Stimulated activated CD8-positive, alpha-beta memory T cell treated with anti-CD3 and anti-CD28 coated beads, Interleukin-7, amount 100 ng/mL, for 24 hours (primary cell): ENCODE measurements at places on chromosomes 1 and 21.

DNA sequence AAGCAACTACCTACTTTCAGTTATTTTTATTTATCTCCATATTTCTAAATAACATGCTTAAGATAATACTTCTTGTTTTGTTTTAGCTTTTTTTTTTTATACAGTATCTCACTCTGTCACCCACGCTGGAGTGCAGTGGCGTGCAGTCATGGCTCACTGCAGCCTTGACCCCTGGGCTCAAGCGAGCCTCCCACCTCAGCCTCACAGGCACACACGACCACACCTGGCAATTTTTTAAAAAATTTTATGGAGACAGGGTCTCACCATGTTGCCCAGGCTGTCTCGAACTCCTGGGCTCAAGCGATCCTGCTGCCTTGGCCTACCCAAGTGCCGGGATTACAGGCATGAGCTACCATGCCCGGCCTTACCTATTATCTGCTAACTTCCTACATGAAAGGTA lies 20.6 kb downstream of the TUT4 start:
- DNase-seq, result no peak

DNA sequence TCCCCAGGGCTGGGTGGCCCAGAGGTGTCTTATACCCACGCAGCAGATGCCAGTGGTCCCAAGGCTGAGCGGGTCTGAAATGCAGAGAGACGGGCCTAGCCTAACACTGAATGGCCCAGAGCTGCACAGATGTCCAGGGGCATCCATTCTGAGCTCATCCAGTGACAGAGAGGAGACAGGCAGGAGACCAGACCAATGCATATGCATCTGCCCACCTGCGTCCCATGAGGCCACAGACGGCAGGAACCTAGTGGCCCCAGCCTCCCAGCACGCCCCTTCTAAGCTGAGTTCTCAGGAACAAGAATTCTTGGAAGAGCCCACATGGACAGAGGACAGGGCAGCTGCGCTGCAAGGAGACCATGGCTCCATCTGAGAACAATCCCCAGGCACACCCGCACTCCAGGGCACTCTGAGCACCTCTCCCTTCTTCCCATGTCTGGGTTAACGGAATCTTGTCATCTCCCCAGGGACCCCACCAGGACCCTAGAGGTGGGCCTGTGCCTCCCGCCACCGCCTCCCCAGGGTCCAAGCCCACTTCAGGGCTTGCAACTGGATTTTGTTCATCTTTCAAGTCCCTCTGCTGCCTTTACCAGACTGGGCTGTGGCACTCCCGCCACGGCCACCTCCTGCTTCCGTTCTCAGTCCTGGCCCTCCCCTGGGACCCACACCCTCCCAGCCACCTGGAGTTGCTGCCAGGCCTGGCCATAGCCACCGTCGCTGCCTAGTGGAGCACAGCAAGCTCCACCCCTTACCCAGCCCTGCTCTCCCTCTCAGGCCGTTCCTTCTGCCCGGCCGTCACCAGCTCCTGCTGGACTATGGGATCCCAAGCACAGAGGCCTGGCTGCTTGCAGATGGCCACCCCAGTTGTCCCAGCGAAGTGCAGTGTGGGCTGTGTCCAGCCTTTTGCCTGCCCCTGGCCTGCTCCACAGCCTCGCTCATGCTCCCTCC lies 3.3 kb downstream of the WNT3A start:
- DNase-seq, result no peak

GRCh38 chr1:999725-1000356 lies at the start of gene HES4:
Gene HES4, minus strand, starts transcription at chr1:1000097. Its CDS starts 124 bp downstream, at chr1:999973.
- no peak for DNase-seq

DNA sequence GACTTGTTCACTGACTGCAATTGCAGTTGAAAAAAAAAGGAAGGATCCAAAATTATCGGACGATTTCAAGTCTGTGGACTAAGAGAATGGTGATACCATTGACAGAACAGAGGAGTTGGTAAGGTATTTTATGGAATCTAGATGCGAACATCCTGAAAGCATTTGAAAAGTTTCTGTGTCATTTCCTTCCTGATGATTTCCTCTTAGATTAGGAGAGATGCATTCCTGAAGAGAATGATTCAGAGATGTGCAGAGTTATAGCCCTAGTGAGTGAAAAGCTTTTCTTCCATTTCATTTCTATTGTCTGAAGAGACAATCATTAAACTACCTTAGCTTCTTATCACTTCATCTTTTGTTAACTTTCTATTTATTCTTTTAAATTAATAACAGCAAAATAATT lies 200.0 kb downstream of the KCNK2 start:
- DNase-seq, result no peak

- DNase-seq, result peak; percentile 59
Measured at GRCh38 chr1:11650331-11650991, 3.8 kb downstream of the FBXO2 start.

DNA sequence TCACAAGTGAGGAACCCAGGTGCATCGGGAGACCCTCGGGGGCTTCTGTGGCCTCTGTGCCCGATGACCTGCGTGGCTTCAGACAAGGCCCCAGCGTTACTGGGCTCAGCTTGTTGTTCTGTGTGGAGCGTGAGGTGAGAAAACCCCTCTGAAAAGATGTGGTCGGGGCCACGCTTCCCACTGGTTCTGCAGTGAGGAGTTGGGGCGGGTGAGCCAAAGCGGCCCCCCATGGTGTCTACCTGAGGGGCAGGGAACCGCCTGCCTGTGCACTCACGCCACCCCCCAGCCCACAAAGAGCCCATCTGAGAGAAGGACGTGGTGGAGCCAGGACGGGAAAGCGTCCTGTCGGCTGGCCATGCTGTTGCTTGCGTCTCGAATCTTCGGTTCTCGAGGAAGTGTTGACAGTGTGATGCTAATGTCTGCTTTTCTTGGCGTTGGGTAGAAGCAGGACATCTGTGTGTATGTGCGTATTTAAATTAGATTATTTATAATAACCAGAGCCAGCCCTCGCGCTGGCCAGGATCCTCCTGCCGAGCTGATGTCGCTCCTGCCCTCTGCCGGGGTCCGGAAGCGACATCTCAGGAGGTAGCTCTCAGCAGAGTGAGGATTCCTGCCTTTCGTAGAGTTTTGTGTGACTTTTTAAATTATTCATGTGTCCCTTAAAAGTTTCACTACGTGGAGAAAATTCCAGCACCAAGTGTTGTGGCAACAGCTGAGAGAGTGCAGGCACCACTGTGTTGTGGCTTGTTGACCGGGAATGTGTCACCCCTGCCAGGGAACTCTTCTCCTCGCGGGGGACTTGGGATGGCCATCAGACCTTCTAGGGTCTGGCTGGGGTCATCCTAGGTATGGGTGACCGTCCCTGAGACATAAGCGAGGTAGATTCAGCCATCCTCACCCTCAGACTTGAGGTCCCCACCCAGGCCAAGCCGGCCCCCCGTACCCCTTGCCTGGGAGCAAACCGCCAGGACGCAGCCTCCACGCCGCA lies 15.3 kb downstream of the TMEM201 start:
- no peak for DNase-seq

DNA sequence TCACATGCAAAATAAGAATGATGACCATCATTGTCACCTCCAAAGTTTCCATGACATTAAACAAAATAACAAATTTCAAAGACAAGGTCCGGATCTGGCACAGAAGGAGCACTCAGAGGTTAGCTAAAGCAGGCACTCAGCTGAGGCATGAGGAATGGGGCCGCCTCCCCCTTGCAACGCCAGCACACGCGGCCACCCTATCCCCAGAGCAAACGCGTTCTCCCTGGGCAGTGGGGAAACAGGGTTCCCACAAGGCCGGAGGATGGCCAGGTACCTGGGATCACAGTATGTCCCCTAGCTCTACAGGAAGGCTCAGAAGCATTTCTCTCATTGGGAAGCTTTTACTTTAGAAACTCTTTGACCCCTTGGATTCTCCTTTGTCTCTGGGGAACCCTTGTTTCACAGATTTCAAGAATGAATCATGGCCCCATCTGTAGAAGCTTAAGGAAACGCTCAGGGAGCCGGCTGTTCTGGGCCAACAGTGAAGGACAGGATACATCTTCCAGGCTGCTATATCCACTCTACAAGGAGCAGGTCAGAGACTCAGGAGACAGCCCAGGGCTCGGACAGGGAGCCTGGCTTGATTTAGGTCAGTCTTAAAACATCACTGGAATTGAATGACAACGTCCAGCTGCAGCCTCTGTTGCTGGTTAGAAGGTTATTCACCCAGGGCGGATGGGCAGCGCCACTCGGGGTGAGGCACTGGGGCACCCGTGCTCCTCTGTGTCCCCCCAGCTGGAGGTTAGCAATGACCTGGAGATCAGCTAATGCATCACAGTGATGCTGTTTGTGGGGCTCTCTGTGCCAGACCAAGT lies 496.4 kb downstream of the NPHP4 start:
- DNase-seq, result no peak

DNA sequence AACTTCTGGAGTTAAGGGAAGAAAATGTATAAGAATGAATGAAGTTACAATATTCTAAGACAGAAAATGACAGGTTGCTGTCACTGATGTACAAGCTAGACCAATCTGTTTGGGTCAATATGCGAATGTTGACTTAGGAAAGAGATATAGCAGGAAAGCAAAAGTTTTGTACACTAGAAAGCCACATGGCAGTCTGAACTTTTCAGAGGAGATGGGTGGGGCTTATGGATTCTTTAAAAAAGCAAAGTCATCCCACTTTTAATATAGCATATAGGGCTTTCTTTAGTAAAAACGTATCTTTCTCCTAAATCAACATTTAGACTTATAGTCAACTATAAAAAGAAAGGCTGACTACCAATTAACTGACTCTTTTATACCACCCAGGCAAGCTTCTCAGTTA lies 381.2 kb downstream of the PTPRC start:
- no peak for DNase-seq

- DNase-seq, result no peak
Measured at GRCh38 chr1:92754000-92754718, 30.7 kb downstream of the EVI5 start.

- DNase-seq, result no peak
Measured at GRCh38 chr1:230804396-230804795, 57.2 kb downstream of the CAPN9 start.

DNA sequence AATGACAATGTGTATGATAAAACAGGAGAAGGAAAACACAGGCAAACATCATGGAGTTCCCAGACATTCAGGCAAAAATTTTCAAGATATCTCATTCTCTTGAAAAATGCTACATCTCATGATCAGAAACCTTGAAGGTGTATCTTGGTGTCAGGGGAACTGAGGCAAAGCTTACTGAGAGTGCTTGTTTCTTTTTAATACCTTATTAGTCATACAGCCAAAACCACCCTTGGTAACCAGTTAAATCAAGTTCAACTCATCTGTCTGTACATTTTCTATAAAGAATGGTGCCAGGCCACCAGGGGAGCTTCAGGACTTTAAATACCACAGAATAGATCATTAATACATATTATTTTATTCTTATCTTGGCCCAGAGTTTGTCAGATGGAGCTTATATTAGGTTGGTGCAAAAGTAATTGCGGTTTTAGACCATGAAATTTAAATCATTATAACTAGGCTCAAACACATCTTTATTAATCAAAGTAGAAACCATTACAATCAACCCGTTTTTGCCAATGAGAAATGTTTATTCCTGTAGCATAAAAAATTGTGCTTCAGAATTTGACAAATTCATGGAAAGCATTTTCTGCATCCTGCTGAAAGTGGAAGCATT lies 1036.0 kb downstream of the AMY1C start:
- DNase-seq, result no peak

- no peak for DNase-seq
Measured at GRCh38 chr1:93636712-93637111, 44.9 kb downstream of the BCAR3 start.

GRCh38 chr1:44249543-44249942 lies 36.3 kb downstream of the DMAP1 start:
- no peak for DNase-seq

DNA sequence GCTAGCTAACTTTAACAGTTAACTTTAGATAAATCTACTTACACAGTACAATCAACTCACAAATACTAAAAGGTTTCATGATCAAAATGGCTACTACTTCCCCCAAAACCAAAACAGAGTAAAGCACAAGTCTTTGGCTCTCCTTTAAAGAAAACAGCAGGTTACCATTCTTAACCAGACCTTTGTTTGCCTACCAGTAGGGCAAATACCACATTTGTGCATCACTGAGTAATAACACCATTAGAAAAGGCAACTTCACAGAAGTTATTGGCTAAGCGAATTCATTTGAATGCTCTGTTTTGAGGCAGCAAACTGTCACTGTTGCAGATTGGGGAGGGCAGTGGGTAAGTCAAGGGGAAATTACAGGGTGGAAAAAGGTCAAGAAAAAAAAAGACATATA lies 17.3 kb upstream of the SERPINC1 start:
- DNase-seq, result no peak

DNA sequence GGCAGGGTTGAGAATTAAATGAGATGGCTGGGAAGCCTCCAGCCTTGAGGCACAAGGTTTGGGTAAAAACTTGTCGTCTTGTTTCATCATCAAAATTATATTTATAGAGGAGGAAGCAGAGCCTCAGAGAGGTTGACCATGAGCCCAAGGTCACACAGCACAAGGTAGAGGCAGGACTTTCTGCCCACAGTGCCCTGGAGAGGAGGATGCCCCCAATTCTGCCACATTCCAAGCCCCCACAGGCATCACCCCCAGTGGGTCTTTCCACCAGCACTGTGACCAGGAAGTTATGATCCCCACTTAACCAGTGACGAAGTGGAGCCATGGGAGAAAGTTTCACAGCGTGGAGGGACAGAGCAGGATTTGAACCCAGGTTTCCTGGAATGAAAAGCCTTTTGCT lies 400.0 kb downstream of the MATN1 start:
- DNase-seq, result no peak

- DNase-seq, result no peak
Measured at GRCh38 chr1:183259924-183260323, 73.9 kb downstream of the LAMC2 start.

- no peak for DNase-seq
Measured at GRCh38 chr1:226806988-226807387, 63.4 kb upstream of the PSEN2 start.

DNA sequence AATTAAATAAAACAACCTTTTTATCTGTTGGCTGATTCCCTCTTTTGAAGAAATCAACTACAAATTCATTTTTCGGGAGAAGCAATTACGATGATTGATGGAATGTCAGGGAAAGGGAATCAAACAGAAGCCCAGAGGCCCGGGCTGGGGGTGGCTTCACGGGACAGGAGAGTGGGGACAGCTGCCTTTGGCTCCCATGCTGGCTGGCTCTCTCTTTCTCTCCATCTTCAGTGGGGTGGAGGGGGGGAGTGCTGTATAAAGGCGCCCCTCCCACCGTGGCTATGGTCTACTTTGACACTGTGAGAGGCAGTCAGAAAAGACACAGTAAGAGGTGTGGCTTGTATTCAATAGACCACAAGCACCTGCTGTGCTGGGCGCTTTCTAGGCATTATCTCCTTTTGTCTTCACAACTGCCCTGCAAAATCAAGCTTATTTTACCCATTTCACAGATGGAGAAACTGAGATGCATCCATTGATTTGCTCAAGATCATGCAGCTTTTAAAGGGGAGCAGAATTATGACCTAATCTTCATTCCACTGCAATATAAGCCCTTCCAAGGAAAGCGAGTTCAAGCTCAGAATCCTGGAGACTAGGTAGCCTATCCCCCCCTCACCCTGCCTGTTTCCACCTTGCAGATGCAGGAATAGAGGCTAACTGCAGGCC lies 92.9 kb downstream of the GRIK3 start:
- no peak for DNase-seq

DNA sequence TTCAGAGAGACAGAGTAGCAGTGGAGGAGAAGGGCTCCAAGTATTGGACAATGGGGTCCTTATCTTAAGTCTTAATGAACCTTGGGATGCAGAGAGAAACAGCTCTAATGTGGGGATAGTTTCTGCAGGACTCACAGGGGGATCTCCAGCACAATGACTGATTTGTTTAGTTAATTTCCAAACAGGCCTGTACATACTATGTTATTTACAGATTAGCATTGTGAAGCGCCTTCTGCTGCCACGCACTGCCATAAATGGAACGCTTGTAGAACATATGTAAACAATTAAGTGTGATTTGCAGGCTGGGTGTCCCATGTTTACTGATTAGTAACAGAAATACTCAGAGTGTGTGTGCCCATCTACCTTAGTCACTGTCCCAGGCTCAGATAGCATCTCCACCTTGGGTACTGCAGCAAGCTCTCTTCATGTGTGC lies 56.1 kb downstream of the NTPCR start:
- no peak for DNase-seq
